ENCODE measurements at places on chromosomes 12 and 14.
A peak's percentile ranks its signal among the peaks of the same experiment; 100 is the strongest.

DNA sequence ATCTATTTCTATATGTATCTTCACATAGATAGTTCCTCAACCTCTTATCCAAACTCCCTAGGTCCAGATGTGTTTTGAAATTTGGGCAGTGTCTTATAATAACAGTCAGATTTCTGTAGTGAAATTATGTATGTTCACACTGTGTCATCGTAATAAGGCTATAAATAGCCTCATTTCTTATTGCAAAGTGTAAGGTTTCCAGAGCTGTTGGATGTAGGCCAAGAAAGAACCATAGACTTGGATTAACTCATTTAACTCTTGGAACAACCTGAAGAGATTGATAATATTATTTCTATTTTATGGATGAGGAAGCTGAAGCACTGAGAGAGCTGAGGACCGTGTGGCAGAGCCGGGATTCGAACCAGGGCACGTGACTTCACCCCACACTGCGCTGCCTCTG lies 49.0 kb upstream of the PIWIL1 start:
- no peak for DNase-seq

DNA sequence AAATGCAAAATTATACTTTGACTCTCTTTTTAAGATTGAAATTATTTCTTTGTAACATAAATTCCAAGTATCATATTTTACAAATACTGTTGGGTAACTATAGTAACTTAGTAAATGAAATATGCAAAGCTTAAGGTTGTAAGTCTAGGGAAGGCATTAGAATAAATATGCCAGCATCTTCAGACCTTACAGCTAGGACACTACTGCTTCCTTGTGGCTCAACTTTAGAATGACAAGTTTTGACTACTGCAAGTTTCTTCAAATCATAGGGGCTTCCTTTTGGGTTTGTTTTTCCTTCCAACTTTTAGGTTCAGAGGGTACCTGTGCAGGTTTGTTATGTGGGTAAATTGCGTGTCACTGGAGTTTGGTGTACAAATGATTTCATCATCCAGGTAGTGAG lies 17.7 kb upstream of the ANP32D start:
- no peak for DNase-seq

DNA sequence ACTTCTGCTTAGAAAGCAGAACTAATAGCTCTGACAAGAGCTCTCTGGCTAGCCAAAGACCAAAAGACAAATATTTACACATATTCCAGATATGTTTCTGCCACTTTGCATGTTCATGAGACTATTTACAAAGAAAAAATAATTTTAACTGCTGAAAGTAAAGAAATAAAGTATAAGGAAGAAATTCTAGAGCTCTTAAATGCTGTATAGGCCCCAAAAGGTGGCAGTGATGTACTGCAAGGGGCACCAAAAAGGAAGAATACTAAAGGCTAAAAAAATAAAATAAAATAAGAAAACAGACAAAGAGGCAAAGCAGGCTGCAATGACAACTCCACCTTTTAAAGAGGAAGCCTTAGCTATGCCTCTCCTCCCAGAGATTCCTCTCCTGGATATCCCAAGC lies 23.0 kb downstream of the KLRK1 start:
- no peak for DNase-seq

DNA sequence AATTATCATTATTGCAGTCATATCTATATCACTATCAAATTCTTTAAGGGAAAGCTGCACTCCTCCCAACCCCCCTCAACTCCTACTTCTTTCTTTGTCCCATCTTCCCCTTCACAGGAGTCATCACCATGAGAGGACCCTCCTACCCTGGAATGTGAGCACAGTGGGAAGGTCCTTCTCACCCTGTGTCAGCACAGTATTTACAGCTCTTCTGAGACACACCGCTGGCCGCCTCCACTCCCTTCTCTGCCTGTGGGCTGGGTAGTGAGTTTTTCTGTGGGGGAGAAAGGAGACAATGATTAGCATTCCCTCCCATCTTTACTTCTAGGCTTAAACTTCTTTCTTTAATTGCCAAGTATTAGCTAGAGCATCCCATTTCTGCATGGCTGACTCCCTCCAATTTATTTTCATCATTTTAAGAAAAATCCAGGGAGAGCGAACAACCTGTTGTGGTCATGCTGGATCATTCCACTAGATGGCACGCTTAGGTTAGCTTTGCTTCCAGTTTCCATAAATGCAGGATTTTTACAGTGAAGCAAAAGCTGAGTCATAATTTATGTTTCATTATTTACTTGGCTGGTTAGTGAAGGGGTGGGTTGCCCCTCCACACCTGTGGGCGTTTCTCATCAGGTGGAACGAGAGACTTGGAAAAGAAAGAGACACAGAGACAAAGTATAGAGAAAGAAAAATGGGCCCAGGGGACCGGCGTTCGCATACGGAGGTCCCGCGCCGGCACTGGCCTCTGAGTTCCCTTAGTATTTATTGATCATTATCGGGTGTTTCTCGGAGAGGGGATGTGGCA lies 188.5 kb downstream of the ALX1 start:
- no peak for DNase-seq

DNA sequence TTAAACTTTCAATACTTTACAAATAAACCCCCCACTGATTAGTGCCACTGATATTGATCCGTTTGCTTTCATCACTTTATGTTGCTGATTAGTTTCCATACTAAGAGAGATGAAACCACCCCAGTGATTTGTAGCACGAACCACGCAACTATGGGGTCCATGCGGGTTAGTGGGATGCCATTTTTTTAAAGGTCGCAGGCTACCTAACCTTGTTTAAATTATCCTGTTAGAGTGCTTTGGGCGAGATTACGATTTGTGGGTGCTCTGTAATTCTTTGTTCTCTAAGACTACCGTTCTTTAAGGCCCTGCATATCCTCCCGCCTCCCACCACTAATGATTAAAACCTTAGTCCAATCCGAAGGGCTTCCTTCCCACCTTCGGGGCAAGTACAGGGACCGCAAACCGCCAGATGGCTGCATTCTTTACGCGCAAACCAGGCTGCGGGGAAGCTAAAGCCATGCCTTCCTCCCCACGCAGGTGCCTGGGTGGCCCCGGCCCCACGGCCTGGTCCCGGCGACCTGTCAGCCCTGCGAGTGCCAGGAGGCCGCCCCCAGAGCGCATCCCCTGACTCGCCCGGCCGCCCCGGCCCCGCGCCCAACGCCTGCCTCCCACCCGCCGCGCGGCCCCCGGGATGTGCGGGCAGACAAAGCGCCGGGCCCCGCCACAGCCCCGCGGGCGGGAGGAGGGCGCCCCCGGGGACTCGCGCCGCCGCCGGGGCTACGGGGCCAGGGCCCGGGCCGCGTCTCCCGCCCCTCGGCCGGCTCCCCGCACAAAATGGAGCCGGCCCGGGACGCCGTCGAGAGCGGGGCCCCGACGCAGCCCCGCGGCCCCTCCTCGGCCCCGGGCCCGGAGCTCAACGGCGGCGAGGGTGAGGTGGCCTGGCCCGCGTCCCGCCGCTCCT lies 759 bp downstream of the NFYB start:
- peak; percentile 74 for DNase-seq

DNA sequence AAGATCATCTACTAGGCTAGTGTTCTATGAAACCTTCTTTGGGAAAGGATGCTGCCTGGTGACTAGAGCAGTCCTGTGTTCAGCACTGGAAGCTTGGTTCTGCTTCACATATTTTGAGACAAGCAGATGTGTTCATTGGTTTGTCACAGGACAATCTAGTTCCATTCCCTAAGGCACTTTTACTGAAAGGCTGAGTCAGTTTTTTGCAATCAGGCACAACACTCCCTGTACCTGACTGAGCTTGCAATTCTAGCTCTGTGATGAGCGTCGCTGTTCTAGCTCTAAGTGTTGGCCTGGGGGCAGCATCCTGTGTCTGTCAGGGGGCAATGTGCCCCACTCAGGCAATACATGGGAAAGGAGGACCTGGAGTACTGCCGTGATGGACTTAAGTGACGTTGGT lies 144.4 kb downstream of the CAND1 start:
- no peak for DNase-seq

- DNase-seq = no peak
These were observed at the start of gene GRIP1 for GRCh38 chr12:66678338-66679275. Gene GRIP1 (minus strand): TSS chr12:66679076. CDS start chr12:66678904, 172 bp downstream.

DNA sequence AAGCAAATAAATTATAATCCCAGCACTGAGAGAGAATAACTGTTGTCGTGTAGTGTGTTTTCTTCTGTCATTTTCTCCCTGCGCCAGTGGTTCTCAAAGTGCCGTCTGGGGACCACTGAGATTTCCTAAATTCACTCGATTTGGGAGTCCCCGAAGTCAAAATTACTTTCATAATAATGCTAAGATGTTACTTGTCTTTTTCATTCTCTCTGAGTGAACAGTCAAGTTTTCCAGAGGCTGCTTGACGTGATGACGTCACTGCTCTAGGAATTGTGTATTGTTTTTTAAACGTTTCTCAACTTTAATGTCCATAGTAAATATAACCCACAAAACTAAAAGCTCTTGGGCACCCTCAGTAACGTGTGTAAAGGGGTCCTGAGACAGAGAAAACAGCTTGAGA lies 796 bp upstream of the POP5 start:
- peak; percentile 44 for DNase-seq

DNA sequence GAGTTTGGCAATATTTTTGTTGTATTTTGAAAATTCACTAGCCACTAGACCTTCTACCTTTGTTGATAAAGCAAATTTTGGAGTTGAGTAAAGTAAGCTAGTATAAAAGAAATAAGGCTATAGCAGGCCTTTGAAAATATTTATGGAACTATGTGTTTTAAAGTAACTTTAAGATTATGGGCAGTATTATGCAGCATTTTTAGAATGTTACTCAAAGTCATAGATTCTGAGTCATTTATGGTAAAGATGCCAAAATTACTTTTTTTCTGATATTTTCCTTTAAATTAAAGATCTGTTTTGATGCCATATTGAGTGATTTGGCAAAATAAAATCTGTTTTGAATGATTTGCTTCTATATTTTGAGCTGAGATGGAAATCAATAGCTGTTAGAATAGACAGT lies 57.2 kb downstream of the SYNE2 start:
- DNase-seq = no peak

- peak; percentile 77 for DNase-seq
These were observed 706 bp upstream of the PEX5 start for GRCh38 chr12:7188562-7189397.

GRCh38 chr12:40117818-40118217 lies 11.9 kb upstream of the SLC2A13 start:
- DNase-seq = no peak

- DNase-seq = no peak
These were observed 132.9 kb upstream of the AEBP2 start for GRCh38 chr12:19306366-19306765.

DNA sequence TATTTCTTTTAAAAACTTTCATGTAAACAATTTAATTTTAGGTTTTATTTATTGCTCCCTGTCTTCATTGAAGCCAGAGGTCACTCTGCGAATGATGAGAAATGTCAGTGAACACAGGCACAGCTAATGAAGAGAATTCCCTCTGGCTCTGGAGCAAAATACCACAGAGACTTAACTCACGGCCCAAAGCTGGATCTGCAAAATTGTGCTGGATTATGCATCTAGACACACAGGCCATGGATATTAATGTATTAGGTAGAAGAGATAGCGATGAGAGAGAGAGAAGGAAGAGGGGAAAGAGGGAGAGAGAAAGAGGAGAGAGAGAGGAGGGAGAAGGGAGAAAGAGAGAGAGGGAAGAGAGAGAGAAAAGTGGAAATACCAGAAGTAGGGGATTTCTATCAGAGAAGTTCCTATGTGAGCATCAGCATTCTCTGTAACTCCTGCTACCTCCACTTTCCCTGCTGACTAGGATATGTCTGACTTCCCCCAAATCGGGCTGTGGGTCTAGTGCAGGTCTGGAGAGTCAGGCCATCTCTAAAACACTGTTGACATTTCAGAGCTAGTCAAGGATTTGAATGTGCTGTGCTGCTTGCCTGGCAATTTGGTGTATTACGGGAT lies 3.7 kb downstream of the ARHGDIB start:
- DNase-seq = no peak

GRCh38 chr12:58405363-58405762 lies 464.0 kb downstream of the ATP23 start:
- no peak for DNase-seq

DNA sequence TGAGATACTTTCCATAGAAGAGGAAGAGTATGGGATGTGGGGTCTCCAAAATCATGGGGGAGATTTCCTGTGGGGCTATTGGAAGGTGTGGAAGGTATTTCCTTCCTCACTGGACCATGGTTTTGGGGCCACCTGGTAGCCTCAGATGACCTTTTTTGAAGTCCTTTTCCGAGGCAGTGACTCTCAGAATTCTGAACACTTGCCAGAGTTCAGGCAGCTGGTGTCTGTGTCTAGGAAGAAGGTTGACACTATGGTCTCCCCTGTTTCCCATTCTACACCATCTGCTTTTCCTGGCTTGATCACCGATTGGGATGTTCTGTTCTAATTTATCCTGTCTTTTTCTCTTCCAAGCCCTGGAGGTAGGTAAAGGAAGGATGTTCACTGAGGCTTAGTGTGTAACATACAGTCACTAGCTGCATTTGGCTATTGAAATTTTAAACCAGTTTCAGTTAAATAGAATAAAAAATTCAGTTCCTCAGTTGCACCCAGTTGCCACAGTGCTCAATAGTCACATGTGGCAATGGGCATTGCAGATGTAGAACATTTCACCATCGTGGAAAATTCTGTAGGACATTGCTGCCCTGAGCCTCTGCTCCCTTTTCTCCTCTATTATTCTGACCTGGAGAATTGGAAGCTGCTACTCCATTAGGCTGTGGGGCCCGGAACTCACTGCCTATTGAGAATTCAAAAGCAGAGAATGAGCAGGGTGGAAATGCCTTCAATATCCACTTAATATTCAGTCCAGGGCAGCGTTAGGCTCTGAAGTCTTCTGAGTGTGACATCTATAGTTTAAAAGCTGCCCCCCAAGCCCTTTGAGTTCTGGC lies 11.0 kb upstream of the PLEKHG3 start:
- no peak for DNase-seq

GRCh38 chr12:116642106-116642505 lies 82.9 kb downstream of the MAP1LC3B2 start:
- no peak for DNase-seq

DNA sequence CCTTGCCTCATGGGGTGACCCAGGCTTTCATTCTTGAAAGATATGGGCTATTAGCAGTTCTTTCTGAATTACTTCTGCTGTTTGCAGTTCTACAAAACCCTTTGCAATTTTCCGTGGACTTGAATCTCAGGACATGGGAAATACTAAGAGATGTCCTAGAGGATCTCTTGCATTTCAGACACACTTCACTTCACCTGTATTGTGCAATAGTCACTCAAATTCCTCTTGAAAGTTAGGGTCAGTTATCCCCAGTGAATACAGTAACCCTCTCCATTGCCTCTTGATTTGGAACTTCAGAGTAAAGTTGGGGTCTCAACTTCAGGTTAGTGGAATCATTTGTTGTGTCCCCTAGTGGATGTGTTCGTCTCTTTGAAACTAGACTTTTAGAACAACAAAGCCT lies 31.8 kb downstream of the YLPM1 start:
- no peak for DNase-seq

All from activated CD8-positive, alpha-beta memory T cell treated with anti-CD3 and anti-CD28 coated beads, Interleukin-2, amount 10 ng/mL, durations not matched to agents 7 days and 5 days (primary cell).